ENCODE measurements at places on chromosomes 7 and 10. TPM values are rescaled to one million over a fixed set of nuclear protein-coding genes. Genes with fewer than 3 reads are reported as not detected.

CTBP2 gene
- total RNA-seq = 22.3 TPM

ADRB1 gene
- total RNA-seq = 0.34 TPM

MUC3A gene
- total RNA-seq = under 0.01 TPM

SLC25A13 gene
- total RNA-seq = 36.6 TPM

CAV2 gene
- total RNA-seq = 232 TPM

GBX1 gene
- not detected for total RNA-seq

STYXL1 gene
- total RNA-seq = 37.1 TPM

FAM185A gene
- total RNA-seq = 13.2 TPM

HHEX gene
- 14.1 TPM for total RNA-seq

HABP2 gene
- not detected for total RNA-seq

ZNF212 gene
- 4.1 TPM for total RNA-seq

FXYD4 gene
- total RNA-seq = not detected

CHST15 gene
- total RNA-seq = 75.6 TPM

NRCAM gene
- total RNA-seq = 41.4 TPM

GRM8 gene
- not detected for total RNA-seq

FANK1 gene
- total RNA-seq = 2.5 TPM

ASNS gene
- 9.2 TPM for total RNA-seq

GPC2 gene
- 2.7 TPM for total RNA-seq

SH3PXD2A gene
- 13.0 TPM for total RNA-seq

PHTF2 gene
- total RNA-seq = 21.0 TPM

CPXM2 gene
- total RNA-seq = 7.7 TPM

PCLO gene
- 1.8 TPM for total RNA-seq

ADIRF gene
- 826 TPM for total RNA-seq

CALD1 gene
- total RNA-seq = 270 TPM

THAP5 gene
- total RNA-seq = 29.3 TPM

SFXN2 gene
- 2.6 TPM for total RNA-seq

CFAP58 gene
- total RNA-seq = 0.66 TPM

SPDYE16 gene
- 1.5 TPM for total RNA-seq

ALOX5 gene
- 31.8 TPM for total RNA-seq

YWHAG gene
- 215 TPM for total RNA-seq

ABI1 gene
- total RNA-seq = 46.3 TPM

LRRD1 gene
- total RNA-seq = 0.16 TPM

IRF5 gene
- total RNA-seq = 32.6 TPM

CCDC3 gene
- total RNA-seq = 4.8 TPM

CUEDC2 gene
- total RNA-seq = 50.9 TPM

UTF1 gene
- not detected for total RNA-seq

TBATA gene
- total RNA-seq = not detected

PRPS1L1 gene
- total RNA-seq = not detected

HPSE2 gene
- total RNA-seq = 0.98 TPM

DRGX gene
- not detected for total RNA-seq

ACSM6 gene
- not detected for total RNA-seq

MSMB gene
- total RNA-seq = not detected

EZH2 gene
- total RNA-seq = 2.4 TPM

C10orf90 gene
- 0.33 TPM for total RNA-seq

ANKRD7 gene
- not detected for total RNA-seq

UCMA gene
- total RNA-seq = not detected

PPP1R17 gene
- total RNA-seq = not detected

TMEM178B gene
- total RNA-seq = under 0.01 TPM

MYL7 gene
- total RNA-seq = not detected

RBM28 gene
- total RNA-seq = 43.9 TPM

ACADSB gene
- 20.7 TPM for total RNA-seq

CHCHD2 gene
- total RNA-seq = 344 TPM
